Stimulated activated CD4-positive, alpha-beta T cell treated with anti-CD3 and anti-CD28 coated beads, Interleukin-2, amount 100 ng/mL, for 48 hours (primary cell): ENCODE measurements at places on chromosomes 6 and 20.
A peak's percentile ranks its signal among the peaks of the same experiment; 100 is the strongest.

DNA sequence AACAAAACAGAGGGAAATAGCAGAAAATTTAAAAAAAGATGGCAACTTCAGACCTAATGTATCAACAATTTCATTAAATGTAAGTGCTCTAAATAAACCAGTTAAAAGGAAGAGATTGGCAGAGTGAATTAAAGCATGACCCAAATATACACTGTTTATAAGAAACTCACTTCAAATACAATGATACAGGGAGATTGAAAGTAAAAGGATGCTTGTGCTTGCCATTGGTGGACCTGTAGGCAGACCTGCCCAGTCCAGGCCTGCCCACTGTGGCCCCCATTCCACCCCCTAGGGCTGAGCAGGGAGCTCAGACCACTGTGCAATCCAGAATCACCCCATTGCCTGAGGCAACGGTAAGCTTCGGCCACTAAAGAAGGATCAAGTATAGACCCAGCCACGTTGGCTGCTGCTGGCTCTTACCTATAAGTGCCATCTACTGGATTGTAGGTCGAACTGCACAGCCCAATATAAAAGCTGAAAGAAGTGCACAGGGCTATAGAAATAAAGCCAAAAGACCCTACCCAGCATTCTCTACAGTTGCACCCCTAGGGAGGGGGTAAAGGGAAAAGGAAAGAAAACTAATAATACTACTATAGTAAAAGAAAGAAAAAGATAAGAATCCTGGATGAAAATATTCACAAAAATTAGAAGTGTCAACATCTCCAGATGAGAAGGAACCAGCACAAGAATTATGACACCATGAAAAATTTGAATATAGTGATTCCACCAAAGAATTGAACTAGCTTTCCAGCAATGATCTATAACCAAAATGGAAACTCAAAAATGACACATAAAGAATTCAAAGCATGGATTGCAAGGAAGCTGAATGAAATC is 36.1 kb downstream of the PSMB1 start:
- DNase-seq = peak; percentile 24

DNA sequence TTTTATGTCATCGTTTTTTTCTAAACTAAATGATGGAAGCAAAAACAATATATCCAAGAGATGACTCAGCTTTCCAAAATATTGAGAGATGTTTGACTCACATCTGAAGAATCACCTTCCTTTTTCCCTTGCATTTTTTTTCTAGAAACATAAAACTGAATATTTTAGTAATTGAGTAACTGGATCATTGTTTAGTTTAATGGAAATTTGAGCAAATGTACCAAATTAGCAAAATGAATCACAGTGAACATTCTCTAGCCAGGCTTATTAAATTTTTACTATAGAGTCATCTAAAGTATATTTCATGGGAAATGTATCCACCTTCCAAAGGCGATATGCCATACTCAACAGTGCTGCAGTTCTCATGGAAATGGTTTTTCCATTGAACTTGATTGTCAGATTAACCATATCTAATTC is 145.5 kb downstream of the TENT5A start:
- DNase-seq = no peak

DNA sequence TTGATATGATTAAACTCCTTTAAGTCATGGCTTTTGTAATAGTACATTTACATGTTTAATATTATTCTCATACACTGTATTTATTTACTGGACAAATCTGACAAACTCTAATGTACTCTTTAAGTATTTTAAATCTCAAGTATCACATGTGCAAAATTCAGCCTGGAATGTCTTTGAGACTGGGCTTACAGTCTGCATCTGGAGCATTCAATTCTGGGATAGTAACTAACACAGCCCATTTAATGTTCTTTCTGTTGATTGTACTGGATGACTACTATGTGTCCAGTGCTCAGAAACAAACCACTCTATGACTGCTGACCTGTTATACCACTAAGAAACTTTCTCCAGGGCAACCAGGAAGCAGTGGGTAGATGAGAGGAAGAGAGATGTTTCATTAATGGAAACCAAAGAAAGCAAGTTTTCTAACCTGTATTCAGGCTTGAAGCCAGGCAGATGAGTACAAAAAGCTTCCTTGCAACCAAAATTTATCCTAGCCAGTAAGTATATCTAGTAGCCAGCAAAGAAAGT is 26.8 kb downstream of the FBXL4 start:
- DNase-seq = no peak

DNA sequence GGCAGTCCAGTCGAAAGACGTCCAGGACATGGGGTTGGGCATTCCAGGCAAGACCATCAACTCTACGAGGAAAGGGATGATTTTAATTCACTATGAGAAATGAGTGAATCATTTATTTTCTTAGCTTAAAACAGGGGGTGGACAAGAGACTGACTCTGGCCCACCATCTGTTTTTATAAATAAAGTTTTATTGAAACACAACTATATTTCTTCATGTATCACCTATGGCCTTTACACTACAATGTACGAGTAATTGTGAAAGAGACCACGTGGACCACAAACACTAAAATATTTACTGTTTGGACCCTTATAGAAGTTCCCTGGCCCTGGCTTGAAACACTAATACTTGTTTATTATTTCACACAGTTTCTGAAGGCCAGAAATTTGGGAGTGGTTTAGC is 15.6 kb upstream of the RSPO4 start:
- DNase-seq = no peak

DNA sequence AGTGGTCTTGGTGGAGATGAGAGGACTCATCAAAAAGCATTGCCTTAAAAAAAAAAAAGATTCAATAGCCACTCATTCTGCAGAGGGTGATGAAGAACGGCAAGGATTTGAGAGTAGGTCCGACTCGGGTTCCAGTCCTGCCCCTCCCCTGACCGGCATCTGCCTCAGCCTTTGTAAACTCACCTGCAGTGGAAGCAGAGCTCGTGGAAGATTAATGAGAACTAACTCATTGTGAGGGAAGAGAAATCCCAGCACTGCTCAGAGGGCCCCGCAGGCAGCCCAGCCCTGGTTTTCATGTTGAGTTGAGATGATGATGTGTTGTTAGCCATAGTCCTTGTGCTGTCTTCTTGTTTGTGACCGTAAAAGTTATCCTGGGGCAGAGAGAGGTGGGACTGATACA is 59.4 kb downstream of the GCNT2 start:
- no peak for DNase-seq

DNA sequence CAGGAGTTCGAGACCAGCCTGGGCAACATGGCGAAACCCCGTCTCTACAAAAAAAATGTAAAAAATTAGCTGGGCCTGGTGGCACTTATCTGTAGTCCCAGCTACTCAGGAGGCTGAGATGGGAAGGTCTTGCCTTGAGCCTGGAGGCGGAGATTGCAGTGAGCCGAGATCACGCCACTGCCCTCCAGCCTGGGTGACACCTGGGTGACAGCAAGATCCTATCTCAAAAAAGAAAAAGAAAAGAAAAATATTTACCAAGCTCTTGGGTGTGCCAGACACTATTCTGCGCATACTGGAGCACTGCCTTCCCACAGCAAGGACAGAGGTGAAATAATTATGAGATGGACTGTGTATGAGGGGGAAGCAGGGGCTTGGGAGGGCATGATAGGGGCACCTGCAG is 19.6 kb downstream of the POFUT1 start:
- no peak for DNase-seq

DNA sequence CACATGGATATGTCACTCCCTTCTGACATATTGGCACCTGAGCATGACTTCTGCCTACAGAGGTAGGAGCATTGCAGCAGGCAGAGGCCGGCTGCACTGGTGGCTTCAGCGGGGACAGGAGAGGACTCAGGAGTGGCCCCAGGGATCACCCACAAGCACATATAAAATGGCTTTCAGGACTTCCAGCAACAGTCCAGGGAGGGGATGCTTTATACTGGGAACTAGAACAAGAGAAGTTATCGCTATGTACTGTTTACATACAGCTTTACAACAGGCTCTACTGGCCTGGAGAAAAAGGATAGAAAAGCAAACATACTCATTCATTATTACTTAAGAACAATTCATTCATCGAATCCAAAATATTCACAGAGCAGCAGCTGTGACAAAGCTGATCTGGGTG is 337.8 kb downstream of the THBS2 start:
- no peak for DNase-seq

GRCh38 chr6:55568808-55569439 is 10.1 kb downstream of the HMGCLL1 start:
- DNase-seq = no peak

DNA sequence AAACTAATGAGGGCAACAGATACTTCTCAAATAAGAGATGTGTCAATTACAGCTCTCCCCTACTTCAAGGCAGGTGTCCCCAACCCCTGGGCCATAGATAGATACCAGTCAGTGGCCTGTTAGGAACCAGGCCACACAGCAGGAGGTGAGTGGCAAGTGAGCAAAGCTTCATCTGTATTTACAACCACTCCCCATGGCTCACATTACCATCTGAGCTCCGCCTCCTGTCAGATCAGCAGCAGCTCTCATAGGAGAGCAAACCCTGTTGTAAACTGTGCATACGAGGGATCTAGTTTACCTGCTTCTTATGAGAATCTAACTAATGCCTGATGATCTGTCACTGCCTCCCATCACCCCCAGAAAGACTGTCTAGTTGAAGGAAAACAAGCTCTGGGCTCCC is 422.1 kb downstream of the GJA1 start:
- no peak for DNase-seq

DNA sequence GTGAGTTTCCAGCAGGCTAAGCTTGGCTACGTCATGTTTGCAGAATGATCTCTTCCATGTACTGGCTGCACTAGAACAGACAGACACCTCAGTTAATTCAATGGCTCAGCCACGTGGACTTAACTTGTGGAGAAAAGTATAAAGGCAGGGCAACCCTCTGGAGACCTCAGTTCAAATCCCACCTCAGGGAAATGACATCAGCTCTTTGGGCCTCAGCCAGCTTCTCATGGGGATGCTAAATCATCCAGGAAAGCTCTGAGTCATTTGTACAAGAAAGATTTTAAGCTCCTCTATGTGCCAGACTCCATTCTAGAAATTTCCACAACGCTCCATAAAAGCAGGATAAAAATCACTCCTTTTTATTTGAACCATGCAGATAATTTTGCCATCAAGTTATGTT is 128.5 kb upstream of the SALL4 start:
- no peak for DNase-seq

DNA sequence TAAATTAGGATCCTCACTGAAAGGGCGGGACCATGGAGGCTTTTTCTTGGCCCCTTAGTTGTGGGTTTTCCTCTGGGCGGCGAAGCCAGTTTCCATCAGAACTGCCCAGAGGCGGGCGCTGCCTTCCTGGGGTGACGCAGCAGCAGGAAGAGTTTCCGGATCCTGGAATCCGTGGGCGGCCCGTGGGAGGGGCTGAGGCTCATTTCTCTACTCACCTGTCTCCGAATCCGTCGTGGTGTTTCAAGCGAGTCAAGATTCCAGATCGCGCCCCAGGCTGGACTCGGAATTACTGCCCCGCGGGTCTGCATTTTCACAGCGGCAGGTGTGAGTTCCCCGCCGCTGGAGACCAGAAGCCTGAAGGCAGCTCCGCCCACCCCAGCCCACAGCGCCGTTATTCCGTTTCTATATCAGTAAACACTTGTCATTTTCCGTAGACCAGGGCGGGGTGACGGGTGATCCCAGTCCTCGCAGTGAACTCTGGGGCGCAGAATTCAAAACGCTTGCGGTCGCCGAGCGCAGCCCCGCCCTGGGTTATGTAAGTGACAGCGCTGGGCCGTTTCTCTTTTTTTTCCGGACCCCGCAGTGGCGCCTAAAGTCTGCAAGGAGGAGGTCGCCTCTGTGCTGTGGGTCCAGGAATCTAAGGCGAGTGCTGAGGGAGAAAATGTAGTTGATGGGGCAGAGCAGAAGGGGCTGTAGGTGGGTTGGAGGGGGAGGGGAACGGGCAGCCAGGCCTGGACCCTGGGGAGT is 27.2 kb upstream of the POU5F1 start:
- peak; percentile 80 for DNase-seq

DNA sequence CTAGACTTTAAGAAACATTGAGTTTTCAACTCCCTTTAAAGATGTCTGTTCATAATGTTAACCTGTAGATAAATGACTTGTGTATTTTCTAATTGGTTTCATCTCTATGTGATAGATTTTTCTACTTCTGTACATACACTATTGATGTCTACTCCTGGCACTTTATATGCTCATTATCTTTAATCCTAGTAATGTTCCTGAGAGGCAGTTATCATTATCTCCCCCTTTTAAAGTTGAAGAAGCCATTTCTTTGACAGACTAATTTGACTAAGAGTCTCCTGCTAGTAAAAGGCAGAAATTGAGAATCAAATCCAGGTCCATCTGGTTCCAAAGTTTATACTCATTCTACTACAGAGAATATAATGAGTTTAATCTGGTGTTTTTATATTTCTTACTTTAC is 137.2 kb upstream of the SAMD5 start:
- no peak for DNase-seq

GRCh38 chr6:24394061-24394779 is 8.5 kb upstream of the MRS2 start:
- DNase-seq = no peak

GRCh38 chr6:112800439-112800838 is 453.3 kb downstream of the RFPL4B start:
- DNase-seq = no peak
